ENCODE measurements at places on chromosomes 12 and 14. TPM values are rescaled to one million over a fixed set of nuclear protein-coding genes. Genes with fewer than 3 reads are reported as not detected.

Gene RERGL
- total RNA-seq, result 0.51 TPM

Gene RNF212B
- total RNA-seq, result not detected

Gene AICDA
- total RNA-seq, result not detected

Gene FZD10
- not detected for total RNA-seq

Gene DHH
- total RNA-seq, result not detected

Gene C12orf60
- total RNA-seq, result 2.3 TPM

Gene SAMD15
- total RNA-seq, result 2.8 TPM

Gene STAC3
- total RNA-seq, result 1.3 TPM

Gene LRRC9
- total RNA-seq, result not detected

Gene GLIPR1L2
- total RNA-seq, result 1.6 TPM

Gene JPH4
- total RNA-seq, result not detected

Gene ANKRD33
- total RNA-seq, result not detected

Gene CRACR2A
- 1.9 TPM for total RNA-seq

Gene SLC25A47
- not detected for total RNA-seq

Gene CLEC2D
- 6.6 TPM for total RNA-seq

DNA sequence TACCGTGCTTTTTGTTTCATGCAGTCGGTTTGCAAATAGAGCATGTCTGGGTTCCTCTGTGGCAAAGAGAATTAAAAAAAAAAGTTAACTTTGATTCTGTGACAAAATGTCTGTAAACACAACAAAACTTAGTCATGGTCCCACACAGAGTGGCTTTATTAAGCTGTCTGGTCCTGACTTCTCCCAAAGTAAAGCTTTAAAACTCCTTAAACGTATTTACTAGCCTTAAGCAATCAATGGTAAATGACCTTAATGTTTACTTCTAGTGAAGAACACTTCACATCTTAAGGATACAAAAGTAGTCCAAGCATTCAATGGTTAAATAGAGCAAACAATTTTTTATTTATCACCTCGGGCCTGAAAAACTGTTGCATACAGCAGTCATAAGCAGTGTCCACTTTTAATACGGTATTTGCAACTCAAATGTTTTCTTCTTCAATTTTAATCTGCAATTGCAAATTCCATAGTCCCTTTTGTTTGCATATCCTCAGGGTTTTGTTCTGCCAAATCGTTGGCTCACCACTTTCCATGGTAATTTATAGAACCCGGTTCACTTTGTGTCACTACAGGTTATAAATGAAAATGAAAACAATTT, 453.0 kb upstream of the MIS18BP1 start:
- no peak for DNase-seq

GRCh38 chr12:124709722-124710687, 142.6 kb upstream of the NCOR2 start:
- peak; percentile 81 for DNase-seq

- peak; percentile 27 for DNase-seq
Measured at GRCh38 chr14:74978416-74978947, 23.1 kb upstream of the PGF start.

DNA sequence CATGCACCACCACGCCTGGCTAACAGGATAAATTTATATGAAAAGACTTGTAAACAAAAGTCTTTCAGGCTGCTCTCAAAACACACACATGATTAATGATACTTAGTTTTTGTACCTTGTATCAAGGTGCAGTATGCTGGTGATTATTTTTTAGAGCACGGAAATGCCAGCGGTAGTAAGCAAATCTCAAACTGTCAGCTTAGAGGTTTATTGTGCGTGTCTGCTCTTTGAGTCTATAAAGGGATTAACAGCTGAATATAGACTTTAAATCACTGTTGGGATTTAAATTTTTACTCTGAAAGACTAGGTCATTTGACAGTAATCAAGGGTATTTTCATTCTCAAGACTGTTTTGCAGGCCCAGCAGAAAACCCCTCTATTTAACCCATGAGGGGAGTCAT, 50.5 kb downstream of the PLEKHA5 start:
- DNase-seq, result no peak

GRCh38 chr14:99134516-99135046, 137.4 kb downstream of the BCL11B start:
- no peak for DNase-seq

- DNase-seq, result no peak
Measured at GRCh38 chr12:102021540-102022246, 40.1 kb downstream of the WASHC3 start.

DNA sequence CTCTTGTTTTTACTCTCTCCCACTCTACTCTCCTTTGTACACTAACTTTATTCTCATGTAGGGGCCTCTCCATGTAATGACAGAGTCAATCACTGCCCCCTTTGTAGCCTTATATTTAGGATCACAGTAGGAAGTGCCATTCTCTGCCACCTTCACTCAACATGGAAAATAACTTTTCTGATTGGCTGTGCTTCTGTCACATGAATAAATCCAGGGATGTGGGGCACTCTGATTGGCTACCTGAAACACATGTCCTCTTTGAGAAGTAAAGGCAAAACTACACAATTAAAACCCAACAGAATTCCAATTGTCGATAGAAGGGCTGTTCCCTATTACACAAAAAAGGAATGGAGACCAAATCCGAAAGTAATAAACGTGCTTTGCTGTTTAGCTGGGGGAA, at the start of gene RNASE9:
Gene RNASE9 (minus strand): TSS at position 87 of the 400 bp plus-strand sequence.
- no peak for DNase-seq

- DNase-seq, result no peak
Measured at GRCh38 chr14:36738269-36738668, 76.6 kb downstream of the PAX9 start.

- no peak for DNase-seq
Measured at GRCh38 chr12:7061596-7061995, 1.1 kb downstream of the C1S start.

- no peak for DNase-seq
Measured at GRCh38 chr12:19671695-19672094, 232.4 kb downstream of the AEBP2 start.

DNA sequence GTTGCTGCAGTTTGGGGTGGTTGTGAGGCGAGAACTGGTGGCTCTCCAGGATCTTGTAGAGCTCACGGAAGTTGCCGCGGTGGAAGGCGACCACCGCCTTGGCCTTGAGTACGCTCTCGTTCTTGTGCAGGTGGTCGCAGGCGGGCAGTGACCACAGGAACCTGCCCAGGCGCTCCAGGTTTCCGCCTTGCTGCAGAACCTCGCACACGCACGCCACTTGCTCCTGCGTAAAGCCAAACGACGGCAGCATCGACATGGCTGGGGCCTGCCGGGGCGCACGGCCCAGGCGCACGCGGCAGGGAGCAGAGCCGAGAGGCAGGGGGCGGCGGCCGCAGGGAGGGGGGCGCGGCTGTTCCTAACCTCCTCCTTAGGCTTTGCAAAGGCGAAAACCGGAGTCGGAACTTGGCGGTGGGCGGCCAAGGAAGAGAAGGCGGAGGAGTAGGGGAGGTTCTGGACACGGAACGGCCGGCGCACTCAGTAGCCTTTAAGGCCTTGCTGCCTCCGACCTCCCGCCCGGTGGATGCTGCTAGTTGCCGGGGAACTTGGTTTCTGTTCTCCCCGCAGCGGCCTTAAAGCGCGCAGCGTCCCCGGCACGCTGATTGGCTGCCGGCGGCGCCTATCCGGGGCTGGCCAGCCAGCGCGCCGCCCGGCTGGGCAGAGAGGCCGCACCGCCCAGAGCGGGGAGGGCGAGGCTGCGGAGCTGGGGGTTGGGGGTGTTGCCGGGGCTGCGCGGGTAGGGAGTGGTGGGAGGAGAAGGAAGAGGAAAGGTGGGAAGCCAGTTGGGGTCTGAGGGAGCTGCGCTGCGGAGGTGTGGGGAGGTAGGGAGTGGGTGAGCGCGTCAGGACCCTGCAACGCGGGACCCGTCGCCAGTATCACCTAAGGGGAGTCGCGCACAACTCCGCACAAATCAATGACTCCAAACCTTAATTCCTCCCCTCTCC, at the start of gene SIX1:
Gene SIX1 (minus strand): TSS at position 544 of the 941 bp plus-strand sequence. CDS start 288 bp downstream, at position 256.
- DNase-seq, result peak; percentile 97

DNA sequence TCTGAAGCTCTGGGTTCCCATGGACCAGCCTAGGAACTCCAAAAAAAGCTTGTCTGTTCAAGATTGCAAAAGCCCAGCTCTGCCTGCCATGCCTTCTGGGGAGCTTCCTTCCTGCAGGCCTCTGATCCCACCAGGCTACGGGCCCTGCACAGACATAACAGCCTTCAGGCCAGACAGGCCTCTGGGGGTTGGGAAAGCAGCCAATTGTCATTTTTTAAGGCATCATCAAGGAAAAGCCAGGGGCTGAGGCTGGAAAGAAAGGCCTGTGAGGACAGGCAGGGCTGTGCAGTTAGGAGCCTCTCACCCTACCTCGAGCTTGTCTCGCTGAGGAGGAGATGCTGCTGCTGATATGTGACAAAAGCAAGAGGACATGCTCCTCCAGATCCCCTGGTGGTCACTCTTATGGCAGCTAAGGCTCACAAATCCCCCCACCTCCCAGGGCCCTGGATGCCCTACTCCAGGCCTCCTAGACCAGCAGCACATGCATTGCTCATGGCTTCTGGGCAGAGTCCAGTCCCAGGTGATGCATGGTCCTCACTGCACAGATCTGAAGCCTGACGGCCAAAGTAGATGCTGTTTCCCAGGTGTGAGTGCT, 2.9 kb downstream of the TMEM229B start:
- DNase-seq, result no peak

- no peak for DNase-seq
Measured at GRCh38 chr14:104941508-104942365, 17.1 kb downstream of the PLD4 start.

- no peak for DNase-seq
Measured at GRCh38 chr12:45289245-45290215, 73.6 kb downstream of the ANO6 start.

DNA sequence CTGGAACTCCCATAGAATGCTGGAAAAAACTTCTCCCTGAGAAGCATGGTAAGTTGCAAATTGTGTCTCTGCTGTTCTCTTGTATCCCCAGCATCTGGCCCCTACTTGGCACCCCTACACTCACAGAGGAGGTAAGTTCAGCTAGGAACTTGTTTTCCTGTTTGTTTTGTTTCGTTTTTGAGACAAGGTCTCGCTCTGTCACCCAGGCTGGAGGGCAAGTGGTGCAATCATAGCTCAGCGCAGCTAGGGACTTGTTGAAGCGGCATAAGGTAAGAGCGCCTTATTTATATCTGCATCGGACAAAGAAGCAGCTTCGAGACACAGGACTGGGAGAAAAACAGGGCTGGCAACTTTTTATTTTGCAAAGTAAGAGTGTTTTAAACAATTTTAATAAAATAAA, 18.5 kb upstream of the ANO2 start:
- no peak for DNase-seq

GRCh38 chr14:50225974-50226297, 5.4 kb downstream of the SOS2 start:
- no peak for DNase-seq

- no peak for DNase-seq
Measured at GRCh38 chr12:89691659-89692058, 17.0 kb downstream of the ATP2B1 start.

- no peak for DNase-seq
Measured at GRCh38 chr12:16136219-16136988, 141.1 kb downstream of the SLC15A5 start.

GRCh38 chr14:41668356-41668755, 61.7 kb downstream of the LRFN5 start:
- DNase-seq, result peak; percentile 42

DNA sequence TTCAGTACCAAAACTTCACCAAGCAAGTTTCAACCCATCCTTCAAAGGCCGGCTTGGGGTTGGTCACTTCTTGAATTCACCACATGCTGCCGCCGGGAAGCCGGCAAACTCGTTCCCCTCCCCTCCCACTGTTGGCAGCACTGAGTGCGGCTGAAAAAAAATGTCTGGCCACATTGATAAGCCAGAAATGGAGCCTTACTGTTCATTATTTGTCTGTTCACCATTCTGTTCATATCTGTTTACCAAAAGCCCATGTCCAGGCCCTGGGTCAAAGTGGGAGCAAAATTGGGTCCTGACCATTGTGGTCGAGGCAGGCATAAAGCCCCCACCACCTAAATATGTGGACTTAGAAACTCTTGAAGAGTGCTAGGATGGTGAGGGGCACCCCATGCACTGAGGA, 7.3 kb upstream of the HSP90AA1 start:
- DNase-seq, result no peak

- no peak for DNase-seq
Measured at GRCh38 chr14:101226603-101227425, 323.3 kb upstream of the RTL1 start.

GRCh38 chr12:116317986-116318575, 40.6 kb upstream of the MED13L start:
- no peak for DNase-seq

DNA sequence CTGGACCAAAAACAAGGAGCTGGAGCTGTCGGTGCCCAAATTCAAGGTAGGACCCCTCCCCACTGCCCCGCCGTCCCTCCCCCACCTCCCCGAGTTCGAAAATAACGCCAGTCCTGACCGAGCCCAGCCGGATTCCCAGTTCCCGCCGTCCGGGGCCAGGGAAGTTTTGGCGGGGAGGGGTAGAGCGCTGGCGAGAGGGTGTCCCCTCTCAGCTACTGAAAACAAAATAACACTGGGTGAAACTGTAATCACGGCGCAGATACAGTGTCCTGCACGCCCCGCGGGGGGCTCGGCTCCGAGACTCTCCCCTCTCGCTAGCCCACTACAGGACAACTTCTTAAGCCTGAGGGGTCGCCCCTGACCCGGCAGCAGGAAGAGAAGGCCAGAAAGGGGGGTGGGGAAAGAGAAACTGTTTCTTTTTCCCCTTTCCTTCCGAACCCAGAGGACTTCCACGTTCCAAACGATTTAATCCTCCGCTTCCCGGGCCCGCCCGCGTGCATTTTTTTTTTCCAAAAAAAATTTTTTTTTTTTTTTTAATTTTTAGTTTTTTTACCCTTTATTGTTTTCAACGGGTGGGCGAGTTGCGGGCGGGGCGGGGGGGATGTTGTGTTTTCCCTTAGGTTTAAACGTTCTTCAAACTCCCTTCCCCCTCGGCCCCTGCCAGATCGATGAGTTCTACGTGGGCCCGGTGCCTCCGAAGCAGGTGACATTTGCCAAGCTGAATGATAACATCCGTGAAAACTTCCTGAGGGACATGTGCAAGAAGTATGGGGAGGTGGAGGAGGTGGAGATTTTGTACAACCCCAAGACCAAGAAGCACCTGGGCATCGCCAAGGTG, 1.6 kb downstream of the SETD1B start:
- peak; percentile 64 for DNase-seq

DNA sequence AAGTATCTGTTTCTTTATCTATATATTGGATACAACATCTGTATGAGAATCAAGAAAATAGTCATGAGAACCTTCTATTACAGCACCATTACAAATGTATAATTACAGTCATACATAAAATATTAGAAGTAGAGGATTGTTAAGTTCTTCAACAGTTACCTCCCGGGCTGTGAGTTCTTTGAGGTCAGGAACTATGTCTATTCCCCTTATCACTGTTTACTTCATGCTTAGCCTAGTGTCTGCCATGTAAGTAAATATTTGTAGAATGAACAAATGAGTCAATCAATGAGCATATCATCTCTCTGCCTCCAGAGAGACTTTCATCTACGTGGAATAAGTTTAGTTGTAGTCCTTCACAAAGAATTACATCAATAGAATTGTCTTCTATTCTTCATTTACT, 47.2 kb downstream of the PUS7L start:
- no peak for DNase-seq

DNA sequence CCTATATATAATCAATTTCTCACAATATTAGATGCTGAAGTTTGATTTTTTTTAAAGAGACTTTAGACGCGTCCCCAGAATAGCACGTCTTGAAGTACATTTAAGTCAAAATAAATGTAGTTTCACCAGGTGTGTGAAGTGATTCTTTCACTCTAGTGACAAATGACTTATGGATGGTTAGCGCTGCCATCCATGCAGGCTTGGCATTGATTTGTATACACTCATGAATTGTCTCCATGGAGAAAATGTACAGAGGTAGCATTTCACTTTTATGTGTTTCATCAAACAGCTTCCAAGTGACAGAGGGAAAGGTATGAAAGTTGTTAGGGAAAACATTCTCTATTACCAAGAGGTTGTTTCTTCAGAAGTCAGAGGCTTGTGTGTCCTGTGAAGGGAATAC, 360.8 kb downstream of the PDZRN4 start:
- DNase-seq, result no peak

Measured in GM23248 (cell line).